ENCODE measurements at places on chromosomes 16 and 17. TPM values are rescaled to one million over a fixed set of nuclear protein-coding genes. Genes with fewer than 3 reads are reported as not detected.

Gene IGFBP4
- total RNA-seq = 205 TPM

DNA sequence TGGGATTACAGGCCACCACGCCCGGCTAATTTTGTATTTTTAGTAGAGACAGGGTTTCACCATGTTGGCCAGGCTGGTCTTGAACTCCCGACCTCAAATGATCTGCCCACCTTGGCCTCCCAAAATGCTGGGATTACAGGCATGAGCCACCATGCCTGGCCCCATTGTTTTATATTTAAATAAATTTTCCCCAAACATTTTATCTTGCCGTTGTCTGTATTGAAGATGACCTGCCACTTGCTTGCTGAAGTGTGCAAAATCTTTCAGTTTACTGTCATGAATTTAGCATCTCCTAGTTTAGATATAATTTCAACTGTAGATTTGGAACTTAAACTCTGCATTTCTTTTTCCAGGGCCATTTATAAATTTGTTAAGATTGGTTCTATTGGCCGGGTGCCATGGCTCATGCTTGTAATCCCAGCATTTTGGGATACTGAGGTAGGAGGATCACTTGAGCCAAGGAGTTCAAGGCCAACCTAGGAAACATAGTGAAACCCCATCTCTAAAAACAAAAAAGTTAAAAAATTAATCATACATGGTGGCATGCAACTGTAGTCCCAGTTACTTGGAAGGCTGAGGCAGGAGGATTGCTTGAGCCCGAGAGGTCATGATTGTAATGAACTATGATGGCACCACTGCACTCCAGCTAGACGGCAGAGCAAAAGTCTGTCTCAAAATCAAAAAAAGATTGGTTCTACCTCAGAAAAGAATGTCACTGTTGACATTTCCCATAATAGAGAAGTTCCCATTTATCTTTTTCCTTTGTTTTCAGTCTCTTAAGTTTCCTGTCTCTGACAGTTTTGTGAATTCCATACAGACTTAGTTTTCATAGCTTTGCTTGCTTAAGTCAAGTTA, 84.4 kb downstream of the VMP1 start:
- H3K27me3 ChIP-seq = no peaks in the 10 kb centered on the region
- peaks cover 7% of the 10 kb centered on the region for H3K4me1 ChIP-seq
- H3K4me3 ChIP-seq = no peak overlapping the region
- no peak overlapping the region for H3K27ac ChIP-seq
- H3K36me3 ChIP-seq = no peaks in the 10 kb centered on the region

Gene HSD17B1
- 1.3 TPM for total RNA-seq

DNA sequence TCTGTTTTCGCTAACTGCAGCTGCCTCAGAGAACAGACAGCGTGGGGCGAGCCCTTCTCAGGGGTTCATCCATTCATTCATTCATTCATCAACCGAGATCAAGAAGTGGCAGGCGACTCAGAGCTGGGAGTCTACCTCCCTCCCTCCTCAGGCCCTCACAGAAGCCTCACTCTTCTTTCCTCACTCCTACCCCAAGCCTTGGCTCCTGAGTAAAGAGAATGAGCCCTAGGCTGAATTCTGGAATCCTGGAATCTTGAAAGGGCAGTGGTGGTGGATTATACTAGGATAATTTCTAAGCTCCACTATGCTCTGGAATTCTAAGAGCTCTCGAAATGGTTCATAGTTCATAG, 2.3 kb upstream of the DLX3 start:
- no peaks in the 10 kb centered on the region for H3K36me3 ChIP-seq
- H3K27ac ChIP-seq = no peak overlapping the region
- no peak overlapping the region for H3K4me3 ChIP-seq
- DNase-seq = no peak
- no peaks in the 10 kb centered on the region for H3K27me3 ChIP-seq

DNA sequence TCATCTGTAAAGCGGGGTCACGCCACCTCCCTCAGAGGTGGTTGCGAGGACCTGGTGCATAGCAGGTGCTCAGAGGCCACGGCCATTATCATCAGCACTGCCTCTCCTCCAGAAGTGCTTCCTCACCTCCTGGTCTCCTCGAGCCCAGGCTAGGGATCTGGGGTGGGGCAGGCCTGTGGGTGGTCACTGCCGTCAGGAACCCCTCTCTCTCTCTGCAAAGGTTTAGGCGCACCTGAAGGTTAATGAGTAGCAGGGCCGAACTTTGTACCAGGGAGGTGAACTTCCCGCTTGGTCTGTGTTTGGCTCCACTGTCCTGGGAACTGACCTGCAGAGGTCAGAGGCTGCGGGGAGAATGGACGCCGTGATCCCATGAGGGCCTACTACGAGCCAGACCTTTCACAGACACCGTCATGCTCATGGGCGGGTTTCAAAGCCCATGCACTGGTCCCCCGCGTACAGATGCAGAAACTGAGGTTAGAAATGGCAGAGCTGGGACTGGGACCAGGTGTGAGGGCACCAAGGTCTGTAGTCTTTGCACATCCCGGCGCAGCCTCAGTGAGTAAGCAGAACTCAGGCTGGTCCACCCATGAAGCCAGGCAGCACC, 13.8 kb downstream of the JUP start:
- peak overlapping the region; percentile 46 for H3K27ac ChIP-seq
- DNase-seq = no peak
- H3K36me3 ChIP-seq = peaks cover 13% of the 10 kb centered on the region
- H3K27me3 ChIP-seq = no peaks in the 10 kb centered on the region

Gene SPATA22
- total RNA-seq = not detected

- H3K4me3 ChIP-seq = no peak overlapping the region
- no peak overlapping the region for H3K27ac ChIP-seq
- H3K27me3 ChIP-seq = no peaks in the 10 kb centered on the region
- DNase-seq = no peak
- peaks cover 31% of the 10 kb centered on the region for H3K4me1 ChIP-seq
These were observed 39.0 kb downstream of the CCDC182 start for GRCh38 chr17:57705921-57706695.

GRCh38 chr17:67628580-67629013, 89.1 kb upstream of the NOL11 start:
- no peak for DNase-seq
- no peak overlapping the region for H3K27ac ChIP-seq
- peaks cover 2% of the 10 kb centered on the region for H3K36me3 ChIP-seq
- H3K4me3 ChIP-seq = no peak overlapping the region

GRCh38 chr17:31387438-31387837, 4.0 kb upstream of the RAB11FIP4 start:
- H3K4me3 ChIP-seq = no peak overlapping the region
- H3K27me3 ChIP-seq = peaks cover 14% of the 10 kb centered on the region
- H3K36me3 ChIP-seq = no peaks in the 10 kb centered on the region
- no peak overlapping the region for H3K27ac ChIP-seq

DNA sequence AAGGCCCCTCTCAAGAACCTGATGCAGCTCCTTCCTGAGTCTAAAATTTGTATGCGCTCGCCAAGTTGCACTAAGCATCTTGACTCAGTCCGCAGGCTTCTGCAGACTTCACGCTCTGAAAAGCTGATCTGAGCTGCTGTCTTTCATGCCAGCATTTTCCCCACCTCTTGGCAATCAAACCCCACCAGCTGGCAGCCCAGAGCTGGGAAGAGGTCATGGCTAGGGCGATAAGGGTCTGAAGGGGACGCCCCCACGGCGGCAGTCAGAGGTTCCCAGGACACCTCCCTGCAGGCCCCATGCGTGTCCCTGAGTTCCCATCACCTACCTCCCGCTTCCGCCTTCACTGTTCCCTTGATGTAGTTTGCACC, 5.1 kb upstream of the UNC13D start:
- peak overlapping the region; percentile 69 for H3K27ac ChIP-seq
- DNase-seq = peak; percentile 44
- H3K4me3 ChIP-seq = no peak overlapping the region
- H3K36me3 ChIP-seq = peaks cover 52% of the 10 kb centered on the region
- H3K27me3 ChIP-seq = no peaks in the 10 kb centered on the region

DNA sequence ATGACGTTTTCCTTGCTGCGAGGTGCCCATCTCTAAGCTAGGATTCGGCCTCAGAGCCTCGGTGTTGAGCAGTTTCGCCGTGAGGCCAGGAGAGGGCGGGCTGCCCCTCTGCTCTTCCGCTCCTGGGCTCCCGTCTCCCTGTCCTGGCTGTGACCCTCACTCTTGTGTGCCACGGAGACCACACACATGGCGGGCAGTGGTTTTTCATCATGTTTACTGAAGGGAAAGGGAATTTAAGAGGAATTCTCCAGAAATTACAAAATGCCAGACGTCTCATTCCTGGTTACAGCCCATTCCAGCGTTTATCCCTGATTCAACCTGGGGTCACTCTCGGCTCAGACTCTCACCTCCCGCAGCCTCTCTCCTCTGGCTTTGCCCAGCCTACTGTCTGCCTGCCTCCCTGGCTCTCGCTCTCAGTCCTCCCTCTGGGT, 96.8 kb upstream of the ELAC2 start:
- H3K4me1 ChIP-seq = peaks cover 2% of the 10 kb centered on the region
- no peak overlapping the region for H3K4me3 ChIP-seq
- DNase-seq = peak; percentile 84
- H3K36me3 ChIP-seq = no peaks in the 10 kb centered on the region
- no peak overlapping the region for H3K27ac ChIP-seq
- no peaks in the 10 kb centered on the region for H3K27me3 ChIP-seq

Gene CAPN15
- total RNA-seq = 14.4 TPM

Gene ZNF785
- total RNA-seq = 13.9 TPM

Gene TEX14
- 0.74 TPM for total RNA-seq

DNA sequence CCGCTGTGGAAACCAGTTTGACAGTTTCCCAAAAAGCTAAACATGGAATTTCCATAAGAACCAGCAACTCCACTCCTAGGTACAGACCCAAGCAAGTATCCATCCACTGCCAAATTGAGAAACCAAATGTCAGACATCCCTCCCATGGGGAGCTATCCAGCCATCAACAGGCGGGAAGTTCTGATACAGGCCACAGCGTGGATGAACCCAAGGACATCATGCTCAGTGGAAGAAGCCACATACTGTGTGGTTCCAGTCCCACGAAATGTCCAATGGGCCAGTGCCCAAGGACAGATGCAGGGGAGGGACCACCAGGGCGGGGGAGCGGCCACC, 12.6 kb upstream of the BAIAP2 start:
- no peak overlapping the region for H3K27ac ChIP-seq
- DNase-seq = no peak
- no peak overlapping the region for H3K4me3 ChIP-seq
- H3K4me1 ChIP-seq = peaks cover 12% of the 10 kb centered on the region
- peaks cover 2% of the 10 kb centered on the region for H3K27me3 ChIP-seq

Gene ALOX12B
- total RNA-seq = 0.48 TPM

Gene ZNF19
- 16.1 TPM for total RNA-seq

DNA sequence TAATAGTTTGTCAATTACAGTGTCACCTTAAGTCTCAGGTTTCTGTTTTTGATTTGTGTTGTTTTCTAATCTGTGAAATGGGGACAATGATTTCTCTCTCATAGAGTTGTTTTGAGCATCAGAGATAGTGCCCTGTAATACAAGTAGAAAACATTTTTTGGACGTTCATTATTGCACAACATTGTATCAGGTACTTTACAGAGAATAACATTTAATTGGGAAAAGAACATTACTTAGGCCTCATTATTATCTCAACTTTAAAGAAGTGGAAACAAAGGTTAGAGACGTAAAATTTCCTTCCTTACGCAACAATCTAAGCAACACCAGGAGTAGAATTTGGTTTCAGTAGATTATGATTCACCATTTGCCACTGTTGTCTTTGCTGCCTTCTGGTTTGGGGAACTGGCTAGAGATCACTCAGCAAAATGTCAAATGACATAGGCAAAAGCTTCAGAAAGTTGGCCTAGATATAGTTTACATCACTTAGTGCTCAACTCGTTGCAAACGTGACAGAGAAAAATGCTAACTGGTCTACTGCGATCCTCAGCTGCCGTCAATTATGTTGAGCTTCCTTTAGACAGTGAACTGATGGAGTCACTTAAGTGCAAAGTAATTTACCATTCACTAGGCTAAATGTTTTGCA, 1026.8 kb downstream of the CDH11 start:
- no peaks in the 10 kb centered on the region for H3K4me1 ChIP-seq
- no peaks in the 10 kb centered on the region for H3K36me3 ChIP-seq
- H3K27me3 ChIP-seq = no peaks in the 10 kb centered on the region

DNA sequence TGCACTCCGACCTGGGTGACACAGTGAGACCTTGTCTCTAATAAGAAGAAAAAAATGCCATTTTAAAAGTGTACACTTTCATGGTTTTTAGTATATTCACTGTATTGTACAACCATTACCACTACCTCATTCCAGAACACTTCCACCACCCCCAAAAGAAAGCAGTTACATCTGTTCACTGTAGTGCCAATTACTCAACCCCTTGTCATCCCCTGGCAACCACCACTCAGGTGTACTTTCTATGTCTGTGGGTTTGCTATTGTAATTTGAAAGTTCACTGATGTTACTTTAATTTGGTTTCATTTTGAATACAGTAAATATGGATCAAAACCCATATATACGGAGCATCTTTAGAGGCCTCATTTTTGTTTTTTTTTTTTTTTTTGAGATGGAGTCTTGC, 6.1 kb downstream of the ZG16 start:
- no peaks in the 10 kb centered on the region for H3K36me3 ChIP-seq
- no peak for DNase-seq
- H3K27ac ChIP-seq = no peak overlapping the region
- peaks cover 5% of the 10 kb centered on the region for H3K4me1 ChIP-seq
- no peaks in the 10 kb centered on the region for H3K27me3 ChIP-seq
- H3K4me3 ChIP-seq = no peak overlapping the region

Gene ICAM2
- total RNA-seq = 60.3 TPM

DNA sequence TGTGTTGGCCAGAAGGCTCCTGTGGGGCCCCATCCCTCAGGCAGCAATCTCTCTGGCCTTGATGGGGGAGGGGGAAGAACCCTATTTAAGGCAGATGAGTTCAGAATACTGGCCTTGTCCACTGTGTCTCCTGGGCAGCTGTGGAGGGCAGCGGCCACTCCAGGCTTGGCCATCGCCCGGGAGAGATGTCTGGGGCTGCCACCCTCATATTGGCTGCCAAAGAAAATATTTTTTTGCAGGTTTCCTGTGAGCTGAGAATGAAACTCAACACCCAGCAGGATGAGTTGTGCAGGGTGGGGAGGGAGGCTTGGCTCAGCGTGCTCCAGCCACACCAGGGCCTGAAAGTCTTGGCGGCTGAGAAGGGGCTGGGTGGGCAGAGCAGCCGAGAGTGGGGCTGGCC, 14.4 kb upstream of the TIMP2 start:
- no peak for DNase-seq
- no peaks in the 10 kb centered on the region for H3K27me3 ChIP-seq
- H3K4me3 ChIP-seq = no peak overlapping the region
- no peaks in the 10 kb centered on the region for H3K36me3 ChIP-seq

GRCh38 chr16:75385507-75386152, 47.7 kb downstream of the CFDP1 start:
- H3K4me1 ChIP-seq = peaks cover 28% of the 10 kb centered on the region
- H3K4me3 ChIP-seq = no peak overlapping the region
- no peaks in the 10 kb centered on the region for H3K27me3 ChIP-seq
- no peak overlapping the region for H3K27ac ChIP-seq

Gene ZCCHC14
- 31.1 TPM for total RNA-seq

Gene C17orf50
- 0.40 TPM for total RNA-seq
